ENCODE measurements at places on chromosomes 7 and 10.
A peak's percentile ranks its signal among the peaks of the same experiment; 100 is the strongest.

GRCh38 chr7:133020496-133020895, 61.4 kb downstream of the CHCHD3 start:
- no peak for DNase-seq

DNA sequence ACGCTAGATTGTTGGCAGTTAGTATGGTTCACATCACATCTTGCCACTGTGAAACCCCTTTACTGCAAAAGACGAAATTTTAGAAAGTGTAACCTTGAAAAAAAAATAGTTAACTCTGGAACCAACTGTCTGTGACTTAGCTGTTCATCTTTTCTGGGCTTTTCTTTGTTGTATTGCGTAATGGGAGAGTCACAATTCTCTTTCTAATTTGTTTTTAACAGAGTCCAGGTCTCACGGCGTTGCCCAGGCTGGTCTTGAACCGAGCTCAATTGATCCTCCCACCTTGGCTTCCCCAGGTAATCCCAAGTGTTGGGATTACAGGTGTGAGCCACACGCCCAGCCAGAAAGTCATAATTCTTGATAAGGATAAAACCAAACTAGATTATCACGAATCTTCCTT, 14.5 kb downstream of the UBE3C start:
- DNase-seq = no peak

GRCh38 chr7:32153006-32153405, 82.8 kb upstream of the PDE1C start:
- no peak for DNase-seq

DNA sequence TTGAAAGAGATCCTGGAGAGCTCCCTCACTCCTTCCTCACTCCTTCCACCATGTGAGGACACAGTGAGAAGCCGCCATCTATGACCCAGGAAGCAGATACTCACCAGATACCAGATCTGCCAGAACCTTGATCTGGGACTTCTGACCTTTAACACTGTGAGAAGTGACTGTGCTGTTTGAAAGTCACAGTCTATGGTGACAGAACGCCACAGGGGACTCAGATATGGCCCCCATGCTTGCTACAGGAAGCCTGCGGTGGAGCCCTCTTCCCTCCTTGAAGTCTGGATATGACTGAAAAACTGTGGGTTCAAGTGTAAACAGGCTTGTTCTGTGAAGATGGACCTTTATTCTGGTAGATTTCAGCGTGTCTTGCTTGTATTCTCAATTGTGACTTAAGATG, 297.8 kb downstream of the KLF6 start:
- DNase-seq = no peak

DNA sequence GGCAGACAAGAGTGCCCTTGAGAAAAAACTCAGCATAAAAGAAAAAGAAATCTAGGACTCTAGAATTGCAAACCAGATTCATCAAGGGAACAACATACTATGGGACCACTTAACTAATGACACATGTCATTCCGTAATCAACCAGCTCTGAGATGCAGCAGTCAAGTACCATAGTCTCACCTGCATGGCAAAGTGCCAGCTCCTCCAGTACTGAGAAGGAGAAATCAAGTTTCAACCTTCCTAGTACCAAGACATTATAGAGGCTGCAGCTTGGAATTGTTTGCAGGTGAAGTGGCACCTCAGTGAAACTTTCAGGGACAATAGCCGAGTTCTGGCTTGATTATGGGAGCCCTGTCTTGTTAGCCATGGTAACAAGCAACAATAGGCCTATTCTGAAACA, 11.5 kb downstream of the STEAP1 start:
- DNase-seq = peak; percentile 9

DNA sequence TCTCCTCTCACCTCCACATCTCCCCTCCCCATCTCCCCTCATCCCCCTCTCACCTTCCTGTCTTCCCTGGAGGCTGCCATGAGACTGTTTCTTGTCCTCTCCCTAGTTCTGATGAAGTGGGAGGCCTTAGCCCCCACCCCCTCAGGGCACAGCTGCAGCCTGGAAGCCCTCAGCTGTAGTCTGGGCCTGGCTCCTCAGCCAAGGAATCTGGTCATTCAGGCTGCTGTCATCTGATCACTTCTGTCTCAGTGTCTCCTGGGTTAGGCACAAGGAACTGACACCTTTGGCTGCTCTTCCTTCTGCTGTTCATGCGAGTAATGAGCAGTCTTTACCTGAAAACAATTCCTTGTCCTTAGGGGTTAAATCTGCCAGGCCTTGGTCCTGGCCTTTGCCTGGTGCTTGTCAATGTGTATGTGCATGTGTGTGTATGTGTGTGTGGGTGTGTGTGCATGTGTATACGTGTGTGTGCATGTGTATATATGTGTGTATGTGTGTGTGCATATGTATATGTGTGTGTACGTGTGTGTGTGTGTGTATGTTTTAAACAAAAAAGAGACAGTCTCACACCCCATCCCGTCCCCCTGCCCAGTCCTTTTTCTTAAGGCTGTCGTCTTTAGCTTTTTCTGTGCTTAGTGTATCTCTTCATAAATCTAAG, 153.5 kb upstream of the TMEM72 start:
- no peak for DNase-seq
